GM23338 (cell line): ENCODE measurements at places on chromosomes 13 and 19.

DNA sequence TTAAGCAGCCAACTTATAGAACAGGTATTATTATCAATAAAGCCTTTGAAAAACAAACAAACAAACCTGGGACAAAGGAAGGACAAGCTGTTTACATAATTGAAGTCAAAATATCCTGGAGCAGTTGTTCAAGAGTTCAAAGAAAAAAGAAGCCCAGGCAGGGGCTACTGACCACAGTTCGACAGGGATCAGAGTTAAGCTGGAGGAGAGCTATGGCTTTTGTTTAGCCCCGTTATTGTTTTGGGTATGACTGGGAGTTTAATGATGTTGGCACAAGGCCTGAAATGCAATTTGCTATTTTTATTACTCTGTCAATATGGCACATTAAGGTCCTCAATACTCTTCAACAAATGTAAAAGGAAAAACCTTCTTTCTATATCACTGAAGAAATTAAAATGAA lies 624.4 kb upstream of the KLHL1 start:
- no peak for DNase-seq

- peak; percentile 69 for DNase-seq
Measured at GRCh38 chr19:33794683-33795369, 1.8 kb upstream of the KCTD15 start.

GRCh38 chr19:38676023-38676877 lies 28.8 kb downstream of the ACTN4 start:
- DNase-seq, result no peak

- DNase-seq, result no peak
Measured at GRCh38 chr13:32910530-32910929, 105.7 kb upstream of the KL start.

DNA sequence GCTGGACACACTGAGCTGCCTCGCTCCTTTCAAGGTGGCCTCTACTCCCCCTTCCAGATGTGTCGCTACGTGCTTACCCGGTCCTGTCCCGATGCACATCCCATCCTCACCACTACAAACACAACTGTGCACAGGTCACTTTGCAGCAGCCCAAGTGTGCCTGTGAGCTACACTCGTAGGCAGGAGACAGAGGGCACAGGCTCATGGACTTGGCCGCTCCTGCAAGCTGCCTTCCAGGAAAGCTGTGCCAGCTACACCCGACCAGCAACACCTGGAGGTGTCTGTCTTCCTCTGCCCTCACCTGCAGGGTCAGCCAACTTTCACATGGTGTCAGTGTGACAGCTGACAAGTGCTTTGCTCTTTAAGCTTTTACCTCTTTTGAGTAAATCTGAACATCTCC lies 15.4 kb downstream of the CARS2 start:
- DNase-seq, result no peak

DNA sequence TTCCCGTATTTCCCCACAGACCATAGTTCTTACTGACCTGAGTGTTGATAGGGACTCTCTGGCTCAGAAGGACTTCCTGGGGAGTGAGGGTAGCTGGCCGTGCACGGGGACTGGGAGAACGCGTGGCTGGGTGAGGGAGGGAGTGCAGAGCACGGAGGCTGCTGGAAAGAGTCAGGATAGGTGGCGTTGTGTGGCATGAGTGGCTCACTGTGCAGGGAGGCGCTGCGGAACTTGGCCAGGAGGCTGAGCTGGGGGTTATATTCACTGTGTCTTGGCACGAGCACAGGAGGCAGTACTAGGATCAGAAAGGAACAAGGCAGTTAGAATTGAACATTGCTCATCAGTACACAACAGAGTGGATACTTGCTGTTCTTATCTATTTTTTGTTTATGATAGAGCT lies 47.4 kb downstream of the SMAD9 start:
- DNase-seq, result peak; percentile 22

DNA sequence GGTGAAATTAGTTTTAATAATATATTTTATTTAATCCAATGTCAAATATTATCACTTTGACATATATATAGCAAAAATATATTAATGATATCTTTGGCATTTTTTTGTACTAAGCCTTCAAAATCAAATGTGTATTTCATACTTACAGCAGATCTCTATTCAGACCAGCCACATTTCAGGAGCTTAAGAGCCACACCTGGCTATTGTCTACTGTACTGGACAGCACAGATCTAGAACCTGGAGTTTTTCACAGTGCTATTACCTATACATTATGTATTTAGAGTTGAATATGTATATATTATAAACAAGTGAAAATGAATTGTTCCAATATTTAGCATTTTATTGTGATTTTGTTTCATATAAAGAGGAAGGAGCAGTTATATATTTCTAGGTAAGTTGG lies 486.3 kb downstream of the DIAPH3 start:
- no peak for DNase-seq

- DNase-seq, result no peak
Measured at GRCh38 chr13:36520111-36520510, 87.8 kb downstream of the CCNA1 start.

DNA sequence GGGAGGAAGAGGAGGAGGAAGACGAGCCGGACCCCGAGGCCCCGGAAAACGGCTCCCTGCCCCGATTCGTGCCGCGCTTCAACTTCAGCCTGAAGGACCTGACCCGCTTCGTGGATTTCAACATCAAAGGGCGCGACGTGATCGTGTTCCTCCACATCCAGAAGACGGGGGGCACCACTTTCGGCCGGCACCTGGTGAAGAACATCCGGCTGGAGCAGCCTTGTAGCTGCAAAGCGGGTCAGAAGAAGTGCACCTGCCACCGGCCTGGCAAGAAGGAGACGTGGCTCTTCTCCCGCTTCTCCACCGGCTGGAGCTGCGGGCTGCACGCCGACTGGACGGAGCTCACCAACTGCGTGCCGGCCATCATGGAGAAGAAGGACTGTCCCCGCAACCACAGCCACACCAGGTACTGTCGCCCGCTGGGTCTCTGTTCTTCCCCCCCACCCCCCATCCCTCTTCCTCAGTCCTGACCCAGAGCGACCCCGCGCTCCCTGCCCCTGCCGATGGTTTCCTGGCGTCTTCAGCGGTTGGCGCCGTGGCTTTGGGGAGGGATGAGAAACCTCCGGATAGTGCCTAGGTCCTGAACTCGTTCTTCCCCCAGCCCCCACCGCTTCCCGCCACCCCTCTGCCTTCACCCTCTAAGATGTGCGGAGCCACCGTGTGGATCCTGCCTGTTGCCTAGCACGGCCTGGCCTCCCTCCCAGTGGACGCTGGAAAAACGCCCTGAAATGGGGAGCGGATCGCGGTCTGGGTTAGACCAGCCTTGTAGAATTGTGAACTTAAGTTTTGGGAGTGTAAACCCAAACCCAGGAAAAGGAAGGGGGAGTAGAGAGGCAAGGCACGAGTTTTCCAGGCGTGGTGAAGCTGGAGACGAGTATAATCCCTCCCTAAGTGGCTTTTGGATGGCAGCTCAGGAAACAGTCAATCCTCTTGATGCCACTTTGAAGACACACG lies 1.5 kb downstream of the HS6ST3 start:
- peak; percentile 67 for DNase-seq

DNA sequence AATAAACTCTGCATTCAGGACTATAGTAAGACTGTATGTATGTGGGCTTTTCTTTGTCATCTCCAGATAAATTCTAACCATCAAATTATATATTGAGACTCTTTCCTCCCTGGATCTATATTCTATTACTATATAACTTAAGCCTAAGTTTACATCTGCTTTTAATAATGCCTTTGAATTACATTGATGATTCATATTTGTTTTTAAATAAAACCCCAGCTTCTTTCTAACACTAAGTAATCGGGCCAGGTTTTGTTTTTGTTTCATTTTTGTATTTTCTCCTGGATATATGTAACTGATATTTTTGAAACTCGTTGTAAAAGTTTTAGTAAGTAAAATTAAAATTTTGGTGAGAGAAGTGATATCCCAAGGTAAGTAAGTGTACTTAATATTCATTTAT lies 1599.1 kb downstream of the PCDH9 start:
- no peak for DNase-seq

DNA sequence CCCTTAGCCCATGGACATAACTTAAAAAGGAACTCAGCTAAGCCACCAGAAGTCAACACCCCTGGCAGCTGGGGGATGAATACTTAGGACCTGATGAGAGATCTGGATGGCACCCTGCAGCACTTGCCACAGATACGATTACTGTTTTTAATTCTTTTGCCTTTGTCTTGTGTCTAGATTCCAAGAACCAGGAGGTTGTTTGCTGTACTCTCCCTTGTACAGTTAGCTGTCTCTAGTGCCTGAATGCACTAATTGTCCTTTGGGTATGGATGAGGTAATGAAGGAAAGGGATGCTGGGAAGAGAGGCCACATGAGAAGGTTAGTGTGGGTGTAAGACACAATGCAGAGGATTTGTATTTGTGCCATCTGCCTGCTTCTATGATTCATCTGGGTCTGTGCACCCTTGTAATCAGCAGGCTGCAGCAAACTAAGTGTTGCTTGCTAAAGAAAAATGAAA lies 385.8 kb downstream of the KCNRG start:
- DNase-seq, result no peak

DNA sequence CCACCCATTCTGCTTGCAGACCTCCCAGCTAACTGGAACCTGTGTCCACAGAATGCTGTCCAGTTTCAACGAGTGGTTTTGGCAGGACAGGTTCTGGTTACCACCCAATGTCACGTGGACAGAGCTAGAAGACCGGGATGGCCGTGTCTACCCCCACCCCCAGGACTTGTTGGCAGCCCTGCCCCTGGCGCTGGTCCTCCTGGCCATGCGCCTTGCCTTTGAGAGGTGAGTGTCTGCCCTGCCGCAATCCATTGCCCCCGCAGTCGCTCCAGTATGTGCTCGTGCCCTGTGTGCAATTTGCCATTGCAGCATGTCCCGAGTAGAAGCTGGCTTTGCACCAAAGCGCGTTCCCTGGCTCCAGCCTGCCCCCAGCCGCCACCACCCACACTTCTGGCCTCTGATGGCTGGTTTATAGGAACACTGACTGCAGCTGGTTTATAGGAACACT lies 41.9 kb downstream of the CERS4 start:
- no peak for DNase-seq

GRCh38 chr13:59447846-59448620 lies 715.7 kb downstream of the DIAPH3 start:
- peak; percentile 98 for DNase-seq

DNA sequence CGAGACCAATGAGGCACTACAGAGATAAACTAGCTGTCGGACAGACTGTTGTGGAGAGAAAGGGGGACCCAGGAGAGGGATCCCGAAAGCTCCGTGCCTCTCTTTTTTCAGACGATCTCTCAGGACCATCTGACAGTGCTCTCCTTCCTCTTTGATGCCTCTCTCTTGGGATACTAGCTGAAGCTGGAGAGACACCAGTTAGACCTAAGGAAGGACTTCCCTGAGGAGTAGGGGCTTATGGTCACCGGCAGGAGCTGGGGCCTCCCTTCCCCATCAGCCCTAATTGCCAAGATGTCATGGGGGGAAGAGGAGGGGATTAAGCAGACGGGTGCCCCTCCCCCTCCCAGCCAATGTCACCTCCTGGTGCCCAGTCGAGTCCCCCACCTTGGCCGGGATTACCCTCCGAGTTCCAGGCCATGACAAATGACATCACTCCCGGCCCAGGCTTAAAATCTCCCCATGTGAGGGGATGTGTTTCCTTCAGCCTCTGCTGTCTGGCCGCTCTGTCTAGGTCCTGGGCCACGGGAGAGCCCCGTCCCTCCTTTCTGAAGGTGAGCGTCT lies at the start of gene CRX:
TSS of gene CRX (plus strand) at position 478 of the 561 bp plus-strand sequence. CDS start 12,507 bp downstream, outside the sequence.
- no peak for DNase-seq

GRCh38 chr19:30116984-30117555 lies 175.0 kb downstream of the URI1 start:
- peak; percentile 24 for DNase-seq

GRCh38 chr13:109271061-109271460 lies 515.3 kb downstream of the IRS2 start:
- no peak for DNase-seq

- peak; percentile 51 for DNase-seq
Measured at GRCh38 chr19:19591133-19591825, 27.2 kb downstream of the PBX4 start.

GRCh38 chr13:76837801-76838200 lies 48.4 kb downstream of the KCTD12 start:
- no peak for DNase-seq

- DNase-seq, result no peak
Measured at GRCh38 chr13:110634558-110634957, 19.2 kb downstream of the NAXD start.

DNA sequence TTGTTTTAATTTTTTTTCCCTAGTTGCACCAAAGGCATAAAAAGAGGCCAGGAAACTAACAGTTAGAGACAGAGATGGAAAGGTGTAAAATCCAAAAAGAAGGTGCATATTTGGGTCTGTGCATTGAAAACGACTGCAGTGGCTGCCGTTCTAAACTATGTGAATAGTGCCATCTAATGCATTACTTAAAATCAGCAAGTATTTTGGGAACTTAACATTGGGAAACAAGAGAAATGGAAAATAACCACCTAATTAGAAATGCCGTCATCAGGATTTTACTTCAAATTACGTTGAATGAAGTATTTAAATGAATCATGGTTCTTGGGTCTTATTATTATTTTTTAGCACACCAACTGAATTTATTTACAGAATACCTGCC lies 189.5 kb upstream of the MIR17HG start:
- DNase-seq, result no peak

- DNase-seq, result no peak
Measured at GRCh38 chr13:92300651-92301050, 902.2 kb downstream of the GPC5 start.

DNA sequence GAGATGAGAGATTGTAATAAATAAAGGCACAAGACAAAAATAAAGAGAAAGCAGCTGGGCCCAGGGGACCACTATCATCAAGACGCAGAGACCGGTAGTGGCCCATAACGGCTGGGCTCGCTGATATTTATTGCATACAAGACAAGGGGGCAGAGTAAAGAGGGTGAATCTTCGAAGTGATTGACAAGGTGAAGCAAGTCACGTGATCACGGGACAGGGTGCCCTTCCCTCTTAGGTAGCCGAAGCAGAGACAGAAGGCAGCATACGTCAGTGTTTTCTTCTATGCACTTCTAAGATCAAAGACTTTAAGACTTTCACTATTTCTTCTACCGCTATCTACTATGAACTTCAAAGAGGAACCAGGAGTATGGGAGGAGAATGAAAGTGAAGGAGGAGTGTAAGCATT lies 4.6 kb upstream of the PRKCG start:
- DNase-seq, result peak; percentile 34

DNA sequence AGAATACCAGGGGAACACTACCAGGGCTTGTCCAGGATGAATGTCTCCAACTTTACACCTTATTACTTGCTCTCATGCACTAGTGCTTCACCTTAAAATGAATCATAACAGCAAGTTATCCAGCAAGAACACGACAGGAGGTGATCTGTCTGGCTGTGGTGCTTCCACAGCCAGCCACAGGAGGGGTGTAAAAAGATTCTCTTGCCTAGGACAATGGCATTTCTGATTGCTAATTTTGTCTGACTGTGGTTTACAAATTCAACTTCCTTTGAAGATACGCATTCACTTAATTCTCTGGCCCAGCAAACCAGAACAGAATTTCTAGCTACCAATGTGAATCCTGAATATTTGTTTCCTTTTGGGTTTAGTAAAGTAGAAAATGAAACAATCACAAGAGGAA lies 23.1 kb upstream of the COG3 start:
- no peak for DNase-seq
